Prostate gland (tissue), 2 donors: ENCODE measurements at places on chromosomes 1 and 21.

DNA sequence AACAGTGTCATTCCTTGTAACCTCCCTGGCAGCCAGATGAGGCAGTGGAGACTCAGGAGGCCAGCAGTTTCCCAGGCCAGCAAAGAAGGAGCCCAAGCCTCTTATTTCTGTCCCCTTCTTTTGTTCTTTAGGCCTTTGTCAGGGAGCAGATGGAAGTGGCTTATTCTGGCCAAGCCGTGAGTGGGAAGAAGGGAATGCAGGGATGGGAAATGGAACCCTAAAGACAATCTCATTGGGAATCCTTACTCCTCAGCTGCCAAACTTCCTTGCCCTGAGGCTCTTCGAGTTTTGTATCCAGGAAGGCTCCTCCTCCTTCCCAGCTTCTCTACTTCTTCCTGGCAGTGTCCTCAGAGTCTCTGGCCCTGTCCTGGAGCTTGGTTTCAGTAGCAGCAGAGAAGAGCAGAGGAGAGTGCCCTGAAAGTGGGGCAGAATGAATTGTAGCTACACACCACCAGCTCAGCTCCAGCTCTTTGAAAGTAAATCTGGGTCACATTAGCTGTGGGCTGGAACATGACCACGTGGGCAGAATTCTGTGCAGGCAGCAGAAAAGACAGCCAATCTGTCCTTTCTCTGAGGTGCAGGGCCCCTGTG is 63.9 kb downstream of the NDUFS5 start:
- no peak for DNase-seq

- DNase-seq = no peak
Measured at GRCh38 chr1:111731956-111732355, 7.2 kb downstream of the INKA2 start.

DNA sequence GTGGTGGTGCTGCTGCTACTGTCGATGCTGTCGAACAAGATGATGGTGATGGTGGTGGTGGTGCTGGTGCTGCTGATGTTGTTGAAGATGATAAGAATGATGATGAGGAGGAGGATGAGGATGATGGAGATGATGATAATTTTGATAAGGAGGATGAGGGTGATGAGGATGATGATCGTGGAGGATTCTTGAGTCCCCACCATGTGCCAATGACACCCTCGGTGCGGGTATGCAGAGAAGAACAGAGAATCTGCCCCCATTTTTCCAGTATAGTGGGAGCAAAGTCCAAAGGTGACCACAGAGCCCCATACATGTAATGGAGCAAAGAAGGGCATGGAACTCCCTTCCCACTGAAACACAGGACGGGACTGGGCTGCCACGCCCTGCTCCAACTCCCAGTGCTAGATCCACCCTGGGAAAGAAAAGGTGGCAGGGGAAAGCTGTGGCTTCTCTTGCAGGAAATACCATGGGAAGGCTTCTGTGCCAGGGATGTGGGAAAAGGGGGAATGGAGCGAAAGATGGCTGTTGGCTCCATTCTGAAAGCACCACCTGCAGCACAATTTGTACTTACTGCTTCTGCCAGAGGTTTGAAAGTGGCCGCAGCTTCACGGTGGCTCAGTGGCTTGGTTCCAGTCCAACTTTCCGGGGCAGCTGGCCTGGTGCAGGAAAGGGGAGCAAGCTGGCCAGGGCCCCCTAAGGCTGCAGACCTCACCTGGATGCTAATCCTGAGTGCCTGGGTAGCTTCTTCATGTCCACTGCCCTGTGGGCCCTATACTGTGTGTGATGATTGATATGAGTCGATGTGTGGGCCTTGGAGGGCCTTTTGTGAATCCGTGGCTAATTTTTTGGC is 387.2 kb upstream of the VAMP3 start:
- no peak for DNase-seq

- no peak for DNase-seq
Measured at GRCh38 chr21:37595944-37596343, 229.4 kb downstream of the DYRK1A start.

DNA sequence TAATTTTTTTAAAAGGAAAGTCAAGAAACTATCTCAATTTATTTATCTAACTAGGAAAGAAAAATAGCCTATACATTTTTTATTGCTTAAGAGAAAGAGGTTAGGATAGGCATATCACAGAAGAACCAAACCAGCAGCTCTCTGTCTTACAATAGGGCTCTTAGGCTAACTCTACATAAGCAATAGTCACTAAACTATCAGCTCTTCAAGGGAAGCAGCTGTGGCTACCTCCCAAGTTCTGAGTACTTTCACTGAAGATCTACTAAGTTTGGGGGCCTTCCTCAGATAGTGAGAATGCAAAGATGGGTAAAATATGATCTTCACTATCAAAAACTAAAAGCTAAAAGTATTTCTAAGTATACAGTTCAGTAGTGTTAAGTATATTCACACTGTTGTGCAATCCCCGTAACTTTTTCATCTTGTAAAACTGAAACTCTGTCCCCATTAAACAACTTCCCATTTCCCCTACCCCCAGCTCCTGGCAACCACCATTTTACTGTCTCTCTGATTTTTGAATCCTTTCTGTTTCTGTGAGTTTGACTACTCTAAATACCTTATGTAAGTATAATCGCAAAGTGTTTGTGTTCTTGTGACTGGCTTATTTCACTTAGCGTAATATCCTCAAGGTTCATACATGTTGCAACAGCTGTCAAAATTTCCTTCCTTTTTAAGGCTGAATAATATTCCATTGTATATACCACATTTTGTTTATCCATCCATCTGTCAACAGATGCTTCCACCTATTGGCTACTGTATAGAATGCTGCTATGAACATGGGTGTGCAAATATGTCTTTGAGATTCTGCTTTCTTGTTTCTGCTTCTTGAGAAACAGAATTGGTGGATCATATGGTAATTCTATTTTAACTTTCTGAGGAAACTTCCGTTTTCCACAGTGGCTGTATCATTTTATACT is 73.3 kb downstream of the ACBD6 start:
- DNase-seq = no peak

- no peak for DNase-seq
Measured at GRCh38 chr1:234979296-234980279, 149.0 kb downstream of the TOMM20 start.

- no peak for DNase-seq
Measured at GRCh38 chr21:23725576-23725975, 1881.7 kb downstream of the MRPL39 start.

- DNase-seq = no peak
Measured at GRCh38 chr1:89670163-89670562, 37.2 kb downstream of the LRRC8C start.

DNA sequence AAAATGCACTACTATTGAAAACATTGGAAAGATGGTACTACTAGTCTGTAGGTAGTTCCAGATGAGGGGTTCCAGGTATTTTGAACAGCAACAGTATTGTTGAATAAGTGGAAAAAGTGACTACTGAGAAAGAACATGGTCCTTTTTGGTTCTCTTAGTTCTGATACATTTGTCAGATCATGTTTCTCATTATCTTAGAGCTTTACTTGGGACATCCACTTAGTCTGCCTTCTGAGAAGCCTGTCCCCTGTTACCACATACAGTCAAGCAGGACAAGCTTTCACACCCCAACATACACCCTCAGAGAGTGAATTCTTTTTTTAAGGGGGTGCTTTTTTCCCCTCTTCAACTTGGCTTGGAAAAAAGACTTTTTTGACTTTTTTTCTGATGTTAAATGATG is 41.0 kb upstream of the MACF1 start:
- DNase-seq = no peak

DNA sequence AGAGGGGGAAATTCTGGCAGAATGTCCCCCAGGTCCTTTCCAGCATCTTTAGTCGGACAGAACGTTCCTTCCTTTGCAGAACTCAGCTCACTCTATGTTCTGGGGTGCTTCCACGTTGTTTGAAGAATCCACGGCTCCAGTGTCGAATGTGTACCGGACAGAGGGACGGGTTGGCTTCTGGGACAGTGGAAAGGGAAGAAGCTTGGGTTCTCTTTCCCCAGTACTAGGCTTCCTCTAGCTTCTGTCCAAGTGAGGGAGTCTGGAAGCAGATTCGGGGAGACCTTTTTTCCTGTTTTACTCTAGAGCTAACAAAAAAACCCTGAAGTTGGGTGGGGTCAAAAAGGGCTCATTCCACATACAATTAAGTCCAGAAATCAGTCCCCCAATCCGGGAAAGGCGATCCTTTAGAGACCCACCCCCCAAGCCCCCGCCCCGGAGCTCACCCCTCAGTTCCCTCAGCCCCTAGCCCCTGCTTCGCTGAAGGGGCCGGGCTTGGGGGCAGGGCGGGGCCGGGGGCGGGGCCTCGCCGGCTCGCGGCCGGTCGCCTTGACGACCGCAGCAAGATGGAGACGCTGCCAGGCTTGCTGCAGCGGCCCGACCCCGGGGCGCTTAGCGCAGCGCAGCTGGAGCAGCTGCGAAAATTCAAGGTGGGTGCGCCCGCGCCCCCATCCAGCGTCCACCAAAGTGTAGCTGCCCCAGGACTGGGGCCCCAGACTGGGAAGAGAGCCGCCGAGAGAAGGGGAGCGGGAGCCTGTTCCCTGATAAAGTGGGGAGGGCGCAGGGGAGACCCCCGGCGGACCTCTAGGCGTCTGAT is at the start of gene RIIAD1:
TSS of gene RIIAD1 (plus strand) at position 549 of the 814 bp plus-strand sequence. CDS start at position 564, 15 bp downstream.
- no peak for DNase-seq

- peak; percentile 90 for DNase-seq
Measured at GRCh38 chr1:37556712-37557196, at the start of gene DNALI1. Gene DNALI1 (plus strand): TSS chr1:37556940. CDS start chr1:37556995, 55 bp downstream.

GRCh38 chr1:246364415-246364941 is 142.6 kb downstream of the SMYD3 start:
- no peak for DNase-seq

- no peak for DNase-seq
Measured at GRCh38 chr21:41833497-41834115, 45.5 kb downstream of the PRDM15 start.

DNA sequence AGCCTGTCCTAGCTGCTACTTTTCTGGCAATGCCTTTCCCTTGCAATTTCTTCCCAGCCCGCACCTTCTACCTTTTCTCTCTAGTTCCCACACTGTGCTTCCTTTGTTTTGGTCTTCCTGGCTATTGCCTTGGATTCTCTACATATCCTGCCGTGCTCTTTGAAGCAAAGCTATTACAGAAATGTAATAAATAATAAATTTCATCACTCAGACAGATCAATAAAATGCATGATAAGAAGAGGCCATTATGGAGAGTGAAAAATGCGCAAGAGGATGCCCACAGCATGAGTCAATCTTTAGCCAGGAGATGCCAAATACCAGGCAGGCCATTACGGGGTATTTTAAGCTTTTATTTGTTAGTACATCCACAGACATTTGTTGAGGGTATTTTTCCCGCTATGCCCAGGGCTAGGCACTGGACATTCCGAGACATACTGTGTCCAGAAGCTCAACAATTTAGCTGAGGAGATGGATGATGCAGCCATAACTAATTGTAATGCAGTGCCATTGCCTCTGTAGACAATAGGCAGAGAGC is 163.6 kb downstream of the ST6GALNAC3 start:
- DNase-seq = no peak

- DNase-seq = no peak
Measured at GRCh38 chr1:91513160-91513559, 12.5 kb downstream of the CDC7 start.

- DNase-seq = no peak
Measured at GRCh38 chr1:172004671-172005070, 163.4 kb downstream of the DNM3 start.

DNA sequence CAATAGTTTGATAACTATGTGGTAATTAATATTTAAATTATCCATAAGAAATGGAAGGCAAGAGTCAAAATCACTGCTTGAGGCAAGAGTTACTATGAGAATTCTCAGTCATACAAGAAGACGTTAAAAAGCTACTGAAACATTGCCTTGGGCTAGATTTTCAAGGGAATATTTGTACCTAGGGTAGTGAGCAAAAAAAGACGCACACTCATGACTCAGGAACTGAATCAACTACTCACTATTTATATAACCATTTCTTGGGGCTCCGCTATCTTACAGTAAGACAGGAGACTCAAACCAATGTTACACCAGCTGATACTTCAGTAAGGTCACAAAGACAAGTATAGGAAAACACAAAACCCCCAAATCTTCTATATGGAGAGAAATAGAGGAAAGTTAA is 151.5 kb upstream of the RNPC3 start:
- no peak for DNase-seq

DNA sequence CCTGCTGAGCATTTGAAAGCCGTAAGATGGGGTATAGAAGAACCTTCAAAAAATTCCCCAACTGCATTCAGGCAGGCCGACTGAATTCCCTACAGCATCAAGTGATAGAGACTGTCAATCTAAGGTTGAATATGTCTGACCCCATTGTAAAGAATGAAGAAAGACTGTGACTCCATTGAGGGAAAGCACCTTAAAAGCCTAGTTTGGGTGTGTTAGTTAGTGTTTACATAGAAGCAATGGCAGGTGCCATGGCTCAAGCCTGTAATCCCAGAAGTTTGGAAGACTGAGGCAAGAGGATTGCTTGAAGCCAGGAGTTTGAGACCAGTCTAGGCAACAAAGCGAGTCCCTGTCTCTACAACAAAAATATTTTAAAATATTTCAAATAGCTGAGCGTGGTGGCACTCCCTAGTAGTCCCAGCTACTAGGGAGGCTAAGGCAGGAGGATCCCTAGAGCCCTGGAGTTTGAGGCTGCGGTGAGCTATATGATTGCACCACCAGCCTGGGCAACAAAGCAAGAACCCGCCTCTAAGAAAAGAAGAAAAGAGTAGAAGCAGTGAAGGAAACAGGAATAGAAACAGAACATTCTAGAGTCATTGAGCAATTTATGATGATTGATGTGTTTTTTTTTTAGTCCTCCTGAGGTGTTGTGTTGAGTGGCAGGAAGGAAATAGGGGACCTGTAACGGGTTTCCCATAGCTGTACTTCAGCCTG is 15.4 kb downstream of the POLR3GL start:
- no peak for DNase-seq

DNA sequence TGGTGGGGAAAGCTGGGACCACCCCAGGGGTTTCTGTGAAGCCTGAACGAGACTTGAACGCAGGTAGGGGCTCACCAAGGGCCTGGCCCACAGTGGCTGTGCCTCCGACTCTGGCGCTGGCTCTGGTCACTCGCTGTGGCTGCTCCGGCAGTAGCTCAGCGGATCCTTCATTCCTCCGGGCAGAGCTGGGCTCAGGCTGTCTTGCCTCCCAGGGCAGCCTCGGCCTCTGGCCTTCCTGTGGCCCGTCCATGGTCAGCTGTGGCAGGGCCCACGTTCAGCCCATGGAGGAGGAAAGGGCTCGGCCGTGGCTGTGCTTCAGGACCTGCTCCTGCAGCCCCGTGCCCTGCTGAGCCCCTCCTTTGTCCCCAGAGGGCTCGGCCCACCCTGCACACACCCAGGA is 162.9 kb upstream of the C1orf174 start:
- DNase-seq = no peak

DNA sequence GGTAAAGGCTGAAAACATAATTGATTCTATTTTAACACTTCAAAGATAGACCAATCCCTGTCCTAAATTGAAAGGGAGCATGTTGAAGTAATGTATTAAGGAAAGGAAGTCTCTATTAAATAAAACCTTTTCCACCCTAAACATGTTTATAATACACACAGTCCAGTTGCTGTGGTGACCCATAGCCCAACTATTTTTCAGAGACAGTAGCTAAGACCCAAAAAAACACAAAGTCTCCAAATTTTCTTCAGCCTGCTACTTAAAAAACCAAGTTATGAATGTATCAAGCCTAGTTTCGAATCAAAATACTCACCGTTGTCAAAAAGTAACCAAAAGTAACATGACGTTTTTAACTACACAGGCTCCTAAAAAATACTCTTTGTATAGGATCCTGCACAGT is 1.6 kb downstream of the ELK4 start:
- no peak for DNase-seq

- DNase-seq = no peak
Measured at GRCh38 chr1:39205102-39205780, 746 bp downstream of the MACF1 start.
